ENCODE measurements at places on chromosomes 11 and 22.

DNA sequence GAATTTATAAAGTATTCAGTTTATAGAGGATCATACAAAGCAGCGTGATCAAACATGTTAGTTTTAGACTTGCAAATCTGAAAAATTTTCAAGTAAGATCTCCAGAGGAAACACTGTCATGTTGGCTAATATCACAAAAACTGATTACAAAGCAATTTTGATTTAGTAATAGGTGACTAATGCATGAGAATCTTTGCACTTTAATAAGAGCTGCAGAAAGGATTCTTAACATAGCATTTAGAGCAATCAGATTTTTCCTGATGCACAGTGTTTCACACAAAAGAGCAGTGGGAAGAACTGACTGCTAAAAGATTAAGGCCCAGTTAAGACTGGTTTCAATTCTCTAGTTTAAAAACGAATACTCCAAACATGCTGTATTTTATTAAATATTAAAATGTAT is 321.2 kb downstream of the GUCY1A2 start:
- DNase-seq: no peak

GRCh38 chr11:10326012-10326964 is 21.4 kb downstream of the ADM start:
- no peak for DNase-seq

- peak; percentile 44 for DNase-seq
Measured at GRCh38 chr22:29030016-29030617, 31.5 kb downstream of the C22orf31 start.

- no peak for DNase-seq
Measured at GRCh38 chr11:130886704-130887103, 29.6 kb downstream of the SNX19 start.

- DNase-seq: no peak
Measured at GRCh38 chr22:29078036-29078868, 5.4 kb downstream of the KREMEN1 start.

- DNase-seq: no peak
Measured at GRCh38 chr11:17296852-17297559, 20.5 kb downstream of the NUCB2 start.

DNA sequence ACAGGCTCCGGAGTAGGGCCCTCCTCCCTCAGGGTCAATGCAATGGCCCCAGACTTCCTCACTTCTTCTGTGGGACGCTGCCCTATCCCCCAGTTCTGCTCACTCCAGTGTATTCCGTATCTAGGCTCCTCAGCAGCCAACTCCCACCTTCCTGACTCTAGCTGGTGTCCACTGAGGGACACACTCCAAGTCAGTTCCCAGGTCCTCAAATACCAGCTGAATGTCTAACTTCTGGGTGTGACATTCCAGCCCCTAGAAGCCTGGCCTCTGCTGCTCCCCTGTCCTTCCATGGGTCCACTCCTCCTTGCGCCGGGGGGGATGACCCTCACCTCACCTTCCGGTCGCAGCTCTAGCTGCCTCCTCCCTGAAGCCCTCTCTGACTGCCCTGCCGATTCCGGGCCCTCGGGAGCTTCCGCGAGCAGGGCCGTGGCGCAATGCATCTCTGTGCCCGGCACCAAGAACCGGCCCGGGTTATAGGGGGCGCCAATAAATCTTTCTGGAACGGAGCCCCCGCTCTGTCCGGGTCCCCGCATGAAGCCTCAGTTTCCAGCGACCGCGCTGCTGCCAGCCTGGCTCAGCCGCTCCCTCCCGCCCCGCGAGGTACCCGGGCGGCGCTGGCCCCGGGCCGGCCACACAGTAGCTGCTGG is 15.4 kb downstream of the BAD start:
- DNase-seq: no peak

DNA sequence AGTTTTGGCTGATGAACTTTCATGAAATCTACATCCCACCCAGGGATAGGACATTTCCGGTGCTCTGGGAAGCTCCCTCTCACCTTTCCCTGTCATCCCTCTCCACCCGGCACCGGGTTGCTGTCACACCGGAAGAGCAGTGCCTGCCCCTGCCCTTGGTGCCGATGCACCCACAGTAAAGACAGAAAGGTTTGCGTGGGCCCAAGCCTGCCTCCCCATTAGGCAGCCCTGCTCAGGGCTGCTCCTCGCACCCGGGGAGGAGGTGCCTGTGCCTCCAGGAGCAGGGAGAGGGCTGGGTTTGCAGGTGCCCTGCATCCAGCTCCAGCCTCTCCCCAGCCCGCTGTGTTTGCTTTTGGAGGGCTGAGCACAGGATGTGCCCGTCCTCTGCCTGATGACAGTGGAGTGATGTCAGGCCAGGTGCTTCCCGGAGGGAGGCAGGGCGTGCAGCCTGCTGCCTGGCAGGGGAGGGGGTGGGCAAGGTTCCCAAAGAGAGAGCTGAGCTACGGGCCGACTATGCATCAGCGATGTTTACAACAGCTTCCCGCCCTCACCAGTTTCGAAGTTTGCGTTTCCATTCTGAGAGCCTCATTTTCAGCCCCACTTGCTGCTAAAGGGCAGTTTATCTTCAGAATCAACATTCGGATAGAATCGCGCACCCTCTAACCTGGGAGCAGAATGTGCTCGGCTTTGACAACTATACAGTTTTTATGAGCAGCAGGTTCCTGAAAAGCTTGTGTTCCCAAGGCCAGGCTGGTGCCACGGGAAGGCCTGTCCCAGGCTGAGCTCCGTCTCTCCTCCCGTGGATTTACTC is 83.2 kb upstream of the CLDN5 start:
- no peak for DNase-seq

- no peak for DNase-seq
Measured at GRCh38 chr11:96065379-96065778, 141.5 kb upstream of the MTMR2 start.

GRCh38 chr11:57546869-57547475 is 9.6 kb downstream of the SMTNL1 start:
- DNase-seq: no peak

GRCh38 chr11:60343094-60343704 is 16.1 kb downstream of the MS4A6E start:
- no peak for DNase-seq

DNA sequence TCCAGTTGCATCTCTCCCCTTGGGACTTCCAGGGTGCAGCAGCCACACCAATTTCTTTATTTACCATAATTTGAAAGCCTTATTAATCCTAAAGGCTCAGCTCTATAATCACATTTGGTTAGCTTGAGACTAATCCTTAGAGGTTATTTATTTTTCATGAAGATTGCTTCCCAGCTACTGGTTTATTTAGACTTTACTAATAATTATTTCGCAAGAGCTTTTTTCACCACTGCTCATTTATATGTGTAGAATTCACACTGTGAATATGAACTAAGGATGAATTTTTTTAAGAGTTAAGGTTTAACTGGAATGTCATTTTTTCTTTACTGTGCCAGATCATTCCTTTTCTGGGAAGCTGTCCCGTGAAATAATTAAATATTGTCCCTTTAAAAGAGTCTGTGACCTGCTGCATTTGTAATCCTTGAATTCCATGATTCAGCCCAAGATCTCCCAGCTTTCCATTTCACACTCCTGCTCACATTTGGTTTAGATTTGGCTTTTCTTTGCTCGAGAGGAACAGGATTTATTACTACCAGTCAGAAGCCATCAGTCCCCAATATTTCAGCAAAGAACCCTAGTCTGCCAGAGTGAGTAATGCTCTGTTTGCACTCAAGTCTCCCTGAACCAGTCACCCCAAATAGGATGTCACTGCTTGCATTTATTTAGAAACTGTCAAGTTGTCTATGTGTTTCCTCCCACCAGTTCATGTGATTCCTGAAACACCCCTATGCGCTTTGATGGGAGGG is 4.4 kb upstream of the CD44 start:
- DNase-seq: no peak

GRCh38 chr11:120649316-120649715 is 137.8 kb downstream of the GRIK4 start:
- DNase-seq: no peak

GRCh38 chr22:45376703-45377102 is 36.7 kb downstream of the SMC1B start:
- no peak for DNase-seq

GRCh38 chr22:31611061-31611760 is 50.8 kb downstream of the PISD start:
- no peak for DNase-seq

GRCh38 chr22:31646186-31647019 is 15.6 kb downstream of the PISD start:
- DNase-seq: no peak

DNA sequence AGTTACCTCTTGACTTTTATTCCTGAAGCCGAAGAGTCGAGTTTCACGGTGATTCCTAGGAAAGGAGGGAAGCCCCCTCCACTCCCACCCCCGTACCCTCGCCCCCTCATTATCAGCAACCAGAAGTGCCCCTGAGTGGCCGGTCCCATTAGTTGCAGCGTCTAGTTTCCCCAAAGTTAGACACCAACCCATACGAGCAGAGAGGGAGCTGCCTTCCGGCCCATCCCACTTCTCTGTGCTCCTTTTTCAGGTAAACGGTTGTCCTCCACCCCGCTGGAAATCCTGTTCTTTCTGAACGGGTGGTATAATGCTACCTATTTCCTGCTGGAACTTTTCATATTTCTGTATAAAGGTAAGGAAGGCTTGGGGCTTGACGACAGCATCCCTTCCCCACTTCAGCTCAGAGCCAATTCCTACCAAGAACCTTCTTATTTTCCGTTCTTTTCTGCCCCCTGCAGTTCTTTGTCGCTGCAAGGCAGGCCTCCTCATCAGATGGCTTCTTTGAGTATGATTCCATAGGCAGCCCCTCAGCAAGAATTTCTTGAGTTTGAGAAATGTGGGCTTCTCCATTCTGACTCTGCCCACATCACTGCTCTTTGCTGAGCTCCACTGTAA is 701 bp downstream of the TMEM216 start:
- peak; percentile 18 for DNase-seq

DNA sequence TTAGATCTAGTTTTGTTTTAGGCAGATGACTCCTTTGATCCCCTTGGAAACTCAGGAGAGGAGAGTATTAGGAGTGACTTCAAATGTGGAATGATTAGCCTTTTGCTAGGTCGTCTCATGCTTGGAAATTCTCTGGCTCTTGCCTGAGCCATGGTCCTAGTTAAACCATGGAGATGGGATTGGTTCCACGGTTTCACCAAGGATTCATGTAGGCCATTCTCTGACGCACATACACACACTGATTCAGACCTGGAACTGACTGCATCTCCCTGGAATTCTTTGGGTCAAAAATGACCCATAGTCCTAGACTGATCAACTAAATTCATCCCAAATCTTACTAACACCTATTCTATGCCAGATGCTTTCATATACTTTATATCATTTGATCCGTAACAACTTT is 56.5 kb downstream of the POLD3 start:
- DNase-seq: no peak

DNA sequence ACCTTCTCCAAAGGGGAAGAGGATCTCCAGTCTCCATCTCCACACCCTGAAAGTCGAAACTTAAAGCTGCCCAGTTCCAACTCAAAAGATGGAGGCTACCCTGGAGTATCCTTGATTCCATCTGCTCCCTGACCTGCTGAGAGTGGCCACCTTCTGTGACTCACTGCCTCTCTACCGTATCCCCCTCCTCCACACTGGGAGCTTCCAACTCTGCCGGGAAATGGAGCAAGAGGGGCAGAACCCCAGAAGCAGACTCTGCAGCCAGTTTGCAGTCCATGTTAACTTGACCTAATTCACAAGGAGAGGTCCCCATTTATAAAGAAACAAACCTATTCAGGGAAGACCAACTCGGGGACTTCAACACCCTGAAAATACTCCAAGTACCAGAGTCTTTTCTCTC is 22.0 kb upstream of the IRAG1 start:
- DNase-seq: no peak

DNA sequence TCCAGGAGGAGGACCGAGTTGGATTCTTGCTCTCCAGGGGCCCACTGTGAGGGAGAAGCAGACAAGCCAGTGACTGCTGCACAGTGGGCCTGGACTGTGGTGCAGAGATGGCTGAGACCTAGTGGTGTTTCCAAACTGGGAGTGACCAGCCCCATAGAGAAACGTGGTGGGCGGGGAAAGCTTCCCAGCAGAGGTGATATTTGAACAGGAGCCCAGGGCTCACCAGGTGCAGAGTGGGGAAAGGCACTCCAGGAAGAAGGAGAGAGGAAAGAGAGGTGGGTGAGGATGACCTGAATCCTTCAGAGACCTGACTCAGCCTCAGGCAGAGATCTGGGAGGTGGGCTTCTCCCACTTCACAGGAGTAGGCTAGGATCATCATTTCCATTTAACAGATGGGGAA is 52.1 kb upstream of the RASD2 start:
- DNase-seq: no peak

- DNase-seq: no peak
Measured at GRCh38 chr22:17922925-17923903, 101.1 kb downstream of the MICAL3 start.

DNA sequence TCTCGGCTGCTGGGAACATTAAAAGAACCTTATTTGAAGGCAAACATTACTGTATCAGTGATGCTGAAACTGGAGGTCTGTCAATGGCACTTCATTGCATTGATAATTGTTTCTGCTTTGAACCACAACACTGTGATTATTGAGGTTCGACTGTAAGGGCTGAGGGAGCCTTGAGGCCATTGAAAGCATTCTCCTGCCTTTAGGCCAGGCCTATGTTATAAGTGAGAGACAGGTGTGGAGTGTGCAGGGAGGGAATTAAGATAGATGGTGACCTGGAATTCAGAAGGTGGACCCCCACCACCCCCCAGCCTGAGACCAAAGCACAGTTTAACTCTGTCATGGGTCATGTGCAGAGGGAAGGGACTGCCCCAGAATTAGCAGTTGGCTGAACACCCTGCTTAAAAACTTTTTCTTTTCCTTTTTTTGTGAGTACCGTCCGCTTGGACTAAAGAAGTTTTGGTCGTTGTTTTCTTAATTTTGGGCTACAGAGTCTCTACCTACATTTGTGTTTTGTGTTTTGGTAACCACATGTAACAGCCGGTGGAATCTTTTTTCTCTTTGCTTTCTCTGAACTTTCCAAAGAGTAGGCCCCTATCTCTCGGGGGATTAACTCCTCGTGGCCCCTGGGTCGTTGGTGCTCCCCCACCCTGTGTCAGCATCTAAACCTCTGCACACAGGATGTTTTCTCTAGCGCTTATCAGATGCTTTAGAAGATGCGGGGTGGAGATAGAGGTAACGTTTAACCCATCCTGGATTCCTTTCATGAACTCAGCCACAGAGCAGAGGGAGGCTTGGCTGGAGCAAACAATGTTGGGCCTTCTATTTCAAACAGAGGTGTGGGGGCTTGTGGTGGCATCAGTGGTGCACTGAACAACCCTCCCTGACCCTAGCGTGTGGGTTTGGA is 43.7 kb downstream of the ZBTB16 start:
- DNase-seq: no peak

DNA sequence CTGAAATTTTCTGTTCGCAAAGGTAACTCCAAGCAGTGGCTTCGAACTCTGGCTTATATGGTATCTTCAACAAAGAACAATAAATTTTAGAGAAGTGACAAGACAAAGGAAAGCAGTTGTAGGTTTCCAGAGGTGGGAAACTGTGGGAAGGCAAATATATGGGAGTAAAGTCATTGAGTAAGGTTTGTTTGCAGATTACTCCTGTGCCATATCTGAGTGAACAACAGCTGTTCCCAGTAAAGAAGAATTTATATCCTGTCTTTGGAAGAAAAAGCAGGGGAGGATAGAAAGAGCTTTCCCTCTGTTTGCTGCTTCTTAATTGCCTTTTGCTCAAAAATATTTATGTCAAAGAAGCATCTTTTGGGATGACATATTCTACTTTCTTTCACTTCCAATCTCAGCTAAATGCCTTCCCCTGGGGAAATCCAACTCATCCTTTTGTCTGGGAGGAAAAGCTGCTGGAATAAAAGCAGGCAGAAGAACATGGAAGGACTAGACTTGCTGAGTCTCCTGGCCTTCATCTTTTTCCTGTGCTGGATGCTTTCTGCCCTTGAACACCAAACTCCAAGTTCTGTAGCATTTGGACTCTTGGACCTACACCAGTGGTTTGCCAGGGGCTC is 10.4 kb upstream of the RCN1 start:
- peak; percentile 21 for DNase-seq

- DNase-seq: no peak
Measured at GRCh38 chr11:11157185-11157584, 195.9 kb downstream of the CSNK2A3 start.

Data from retina (tissue), 1 donor.